ENCODE measurements at places on chromosomes 3 and 15. TPM values are rescaled to one million over a fixed set of nuclear protein-coding genes. Genes with fewer than 3 reads are reported as not detected.

Gene ILDR1
- total RNA-seq, result not detected

Gene SLC25A26
- total RNA-seq, result 21.8 TPM

Gene NGRN
- total RNA-seq, result 54.5 TPM

Gene CSPG4
- 0.33 TPM for total RNA-seq

Gene SNURF
- 16.3 TPM for total RNA-seq

Gene FES
- total RNA-seq, result 45.2 TPM

Gene PFN2
- total RNA-seq, result 76.8 TPM

Gene ECE2
- total RNA-seq, result not detected

Gene PLIN1
- total RNA-seq, result not detected

Gene AMOTL2
- 141 TPM for total RNA-seq

Gene SLC28A1
- not detected for total RNA-seq

Gene IL5RA
- not detected for total RNA-seq

Gene VGLL3
- total RNA-seq, result 1.6 TPM

Gene P3H2
- 16.0 TPM for total RNA-seq

Gene IQCB1
- total RNA-seq, result 15.3 TPM

Gene PKM
- total RNA-seq, result 1,388 TPM

Gene CCR5
- total RNA-seq, result not detected

Gene RARRES1
- total RNA-seq, result 1.3 TPM

Gene POC1A
- 6.4 TPM for total RNA-seq

Gene ISLR
- 0.76 TPM for total RNA-seq

Measured in vein endothelial cell (primary cell).